Naive thymus-derived CD4-positive, alpha-beta T cell (primary cell): ENCODE measurements at places on chromosomes 5 and 9. TPM values are rescaled to one million over a fixed set of nuclear protein-coding genes. Genes with fewer than 3 reads are reported as not detected.

Gene PCDH1
- 3.2 TPM for total RNA-seq

Gene CDC25C
- 8.6 and 9.8 TPM in 2 replicates for total RNA-seq

Gene NIPAL4
- 1.2 TPM for total RNA-seq

Gene SGCD
- total RNA-seq, result 0.32 TPM

Gene TMEM174
- total RNA-seq, result not detected

Gene ADGRV1
- not detected for total RNA-seq

Gene PWWP2A
- total RNA-seq, result 42.5 TPM

Gene LEAP2
- total RNA-seq, result 0.91 TPM

Gene ZNF366
- 0.19 TPM for total RNA-seq

Gene C1QTNF2
- total RNA-seq, result not detected

Gene PCDHA11
- total RNA-seq, result not detected

GRCh38 chr9:35537913-35538312, 48.0 kb downstream of the RUSC2 start:
- no peak overlapping the region for H3K4me3 ChIP-seq
- no peaks in the 10 kb centered on the region for H3K4me1 ChIP-seq
- H3K27me3 ChIP-seq, result no peaks in the 10 kb centered on the region
- no peaks in the 10 kb centered on the region for H3K36me3 ChIP-seq
- DNase-seq, result no peak
- no peak overlapping the region for H3K27ac ChIP-seq

- no peaks in the 10 kb centered on the region for H3K27me3 ChIP-seq
- H3K36me3 ChIP-seq, result no peaks in the 10 kb centered on the region
- no peak overlapping the region for H3K4me3 ChIP-seq
- DNase-seq, result no peak
These were observed 33.0 kb upstream of the ZBED3 start for GRCh38 chr5:77120086-77120485.

- no peak overlapping the region for H3K4me3 ChIP-seq
- H3K27ac ChIP-seq, result peak overlapping the region; percentile 81
- peaks cover 84% of the 10 kb centered on the region for H3K4me1 ChIP-seq
- H3K36me3 ChIP-seq, result peaks cover 31% of the 10 kb centered on the region
These were observed 15.4 kb downstream of the ITK start for GRCh38 chr5:157196045-157196444.

DNA sequence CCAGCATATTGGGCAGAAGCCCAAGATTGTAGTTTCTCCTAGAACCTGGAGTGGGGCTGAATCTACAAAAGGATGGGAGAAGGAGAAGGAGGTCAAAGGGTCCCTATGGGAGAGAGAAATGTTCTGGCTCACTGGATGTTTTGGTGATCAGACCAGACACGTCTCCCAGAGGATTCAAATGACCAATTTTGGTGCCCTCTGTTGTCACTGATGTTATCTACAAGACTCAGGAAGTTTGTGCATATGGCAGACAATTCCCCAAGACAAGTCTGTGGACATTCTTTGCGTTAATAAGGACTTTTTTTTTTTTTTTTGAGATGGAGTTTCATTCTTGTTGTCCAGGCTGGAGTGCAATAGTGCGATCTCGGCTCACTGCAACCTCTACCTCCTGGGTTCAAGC, 137.2 kb upstream of the SMARCA2 start:
- H3K4me3 ChIP-seq, result no peak overlapping the region
- DNase-seq, result no peak
- no peaks in the 10 kb centered on the region for H3K36me3 ChIP-seq
- no peaks in the 10 kb centered on the region for H3K4me1 ChIP-seq
- H3K27me3 ChIP-seq, result no peaks in the 10 kb centered on the region

DNA sequence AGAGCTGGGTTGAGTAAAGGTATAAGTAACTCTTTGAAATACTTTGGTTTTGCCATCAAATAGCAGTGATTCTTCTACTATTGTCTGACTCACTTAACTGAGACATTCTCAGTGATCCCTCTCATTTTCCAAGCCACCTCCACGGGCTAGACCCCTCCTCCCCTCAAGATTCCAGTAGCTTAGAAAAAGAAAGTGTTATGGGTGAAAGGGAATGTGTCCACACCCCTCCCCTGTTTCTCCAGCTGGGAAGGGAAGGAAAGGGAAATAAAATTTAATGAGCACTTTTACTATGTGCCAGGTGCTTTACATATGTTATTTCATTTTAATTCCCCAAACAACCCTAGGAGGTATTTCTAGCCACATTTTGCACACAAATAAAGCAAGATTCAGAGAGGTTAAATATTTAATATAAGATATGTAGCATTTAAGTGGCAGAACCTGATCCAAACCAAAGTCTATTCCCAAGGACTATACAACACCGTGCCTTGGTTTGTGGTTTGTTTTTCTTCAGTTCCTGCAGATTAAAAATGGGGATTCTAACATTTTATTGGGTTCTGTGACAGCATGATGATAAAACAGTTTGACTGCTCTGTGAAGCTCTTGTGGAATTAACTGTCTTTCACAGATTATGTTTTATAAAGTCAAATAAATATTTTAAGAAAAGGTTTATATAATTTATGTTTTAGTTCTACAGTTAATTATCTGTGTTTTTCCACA, 135.9 kb downstream of the ZSWIM6 start:
- H3K27me3 ChIP-seq, result no peaks in the 10 kb centered on the region
- H3K4me3 ChIP-seq, result no peak overlapping the region
- H3K4me1 ChIP-seq, result no peaks in the 10 kb centered on the region

DNA sequence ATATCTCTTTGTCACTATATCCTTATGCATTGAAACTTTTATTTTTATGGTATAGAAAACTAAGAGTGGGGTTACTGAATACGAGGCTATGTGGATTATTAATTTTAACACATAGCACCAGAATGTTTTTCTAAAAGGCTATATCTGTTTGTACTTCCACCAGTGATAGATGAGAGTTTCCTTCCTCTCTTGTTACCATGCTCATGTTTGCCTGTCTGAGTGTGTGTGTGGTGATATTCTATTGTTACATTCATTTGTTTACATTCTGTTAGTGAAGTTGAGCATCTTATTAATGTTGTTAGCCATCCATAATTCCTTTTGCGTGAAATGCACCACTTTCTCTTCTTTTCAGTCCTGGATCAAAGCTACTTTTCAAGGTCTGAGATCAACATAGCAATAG, 54.1 kb upstream of the ALDH1A1 start:
- no peak overlapping the region for H3K4me3 ChIP-seq
- no peak overlapping the region for H3K27ac ChIP-seq
- H3K36me3 ChIP-seq, result no peaks in the 10 kb centered on the region
- DNase-seq, result no peak
- no peaks in the 10 kb centered on the region for H3K4me1 ChIP-seq

GRCh38 chr9:113879911-113880310, 3.8 kb downstream of the ZNF618 start:
- no peaks in the 10 kb centered on the region for H3K36me3 ChIP-seq
- no peak for DNase-seq
- H3K4me1 ChIP-seq, result peaks cover 4% of the 10 kb centered on the region

- no peak overlapping the region for H3K27ac ChIP-seq
- H3K36me3 ChIP-seq, result no peaks in the 10 kb centered on the region
- H3K4me3 ChIP-seq, result no peak overlapping the region
- no peak for DNase-seq
- H3K27me3 ChIP-seq, result no peaks in the 10 kb centered on the region
These were observed 548.8 kb downstream of the CTNND2 start for GRCh38 chr5:11355491-11355890.

- H3K36me3 ChIP-seq, result peaks cover 6% of the 10 kb centered on the region
- H3K27me3 ChIP-seq, result no peaks in the 10 kb centered on the region
- H3K4me3 ChIP-seq, result no peak overlapping the region
- DNase-seq, result no peak
- no peaks in the 10 kb centered on the region for H3K4me1 ChIP-seq
These were observed 32.2 kb downstream of the PCDH1 start for GRCh38 chr5:141846031-141846430.

- H3K36me3 ChIP-seq, result no peaks in the 10 kb centered on the region
- no peak for DNase-seq
- H3K4me1 ChIP-seq, result no peaks in the 10 kb centered on the region
- no peak overlapping the region for H3K4me3 ChIP-seq
- no peak overlapping the region for H3K27ac ChIP-seq
These were observed 247.6 kb upstream of the IRX4 start for GRCh38 chr5:2130361-2130760.

- H3K36me3 ChIP-seq, result no peaks in the 10 kb centered on the region
- H3K27me3 ChIP-seq, result no peaks in the 10 kb centered on the region
- no peak for DNase-seq
- H3K4me1 ChIP-seq, result no peaks in the 10 kb centered on the region
- H3K27ac ChIP-seq, result no peak overlapping the region
These were observed 32.6 kb upstream of the IRX4 start for GRCh38 chr5:1915316-1915715.

- no peak for DNase-seq
- no peak overlapping the region for H3K4me3 ChIP-seq
- peaks cover 3% of the 10 kb centered on the region for H3K4me1 ChIP-seq
- no peaks in the 10 kb centered on the region for H3K27me3 ChIP-seq
- H3K27ac ChIP-seq, result no peak overlapping the region
These were observed 21.9 kb upstream of the KCNMB1 start for GRCh38 chr5:170411100-170411499.

DNA sequence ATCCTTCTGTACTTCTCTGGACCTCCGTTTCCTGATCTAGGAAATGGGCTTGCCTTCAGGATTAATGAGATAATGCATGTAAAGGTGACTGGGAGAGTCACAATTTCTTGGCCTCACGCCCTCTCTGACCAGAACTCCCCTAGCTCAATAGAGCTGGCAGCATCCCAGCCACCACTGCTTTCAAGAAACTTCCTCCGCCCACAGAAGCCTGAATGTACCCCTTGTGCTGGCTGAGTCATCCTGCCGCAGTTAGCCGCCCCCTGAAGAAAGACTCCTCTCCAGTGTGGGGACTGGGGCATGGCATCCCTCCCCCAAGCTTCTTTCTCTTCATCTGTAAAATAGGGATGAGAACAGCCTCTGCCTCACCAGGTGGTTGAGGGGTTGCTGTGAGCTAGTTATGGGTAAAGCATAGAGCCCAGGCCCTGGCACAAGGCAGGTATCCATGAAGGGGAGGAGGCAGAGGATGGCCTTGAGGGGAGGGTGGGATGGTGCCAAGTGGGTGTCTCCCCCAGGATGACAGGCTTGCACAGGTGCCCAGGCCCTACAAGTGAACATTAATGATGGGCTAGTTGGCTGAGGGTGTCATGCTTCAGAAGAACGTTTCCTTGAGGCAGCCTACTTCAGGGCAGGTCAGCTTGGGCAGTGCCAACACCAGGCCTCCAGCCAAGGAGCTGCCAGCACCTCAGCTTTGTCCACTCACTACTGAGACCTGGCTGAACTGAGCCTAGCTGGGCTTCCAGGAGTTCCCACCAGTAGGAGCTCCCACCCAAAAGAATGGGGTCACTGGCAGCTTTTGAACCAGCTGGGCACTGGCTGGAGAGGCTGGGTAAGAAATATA, 3.4 kb downstream of the PDLIM4 start:
- H3K4me1 ChIP-seq, result no peaks in the 10 kb centered on the region
- no peak overlapping the region for H3K4me3 ChIP-seq
- no peak for DNase-seq
- no peaks in the 10 kb centered on the region for H3K27me3 ChIP-seq

GRCh38 chr5:54754878-54755277, 230.5 kb downstream of the ESM1 start:
- H3K36me3 ChIP-seq, result no peaks in the 10 kb centered on the region
- H3K4me1 ChIP-seq, result peaks cover 15% of the 10 kb centered on the region
- DNase-seq, result no peak
- no peak overlapping the region for H3K27ac ChIP-seq

DNA sequence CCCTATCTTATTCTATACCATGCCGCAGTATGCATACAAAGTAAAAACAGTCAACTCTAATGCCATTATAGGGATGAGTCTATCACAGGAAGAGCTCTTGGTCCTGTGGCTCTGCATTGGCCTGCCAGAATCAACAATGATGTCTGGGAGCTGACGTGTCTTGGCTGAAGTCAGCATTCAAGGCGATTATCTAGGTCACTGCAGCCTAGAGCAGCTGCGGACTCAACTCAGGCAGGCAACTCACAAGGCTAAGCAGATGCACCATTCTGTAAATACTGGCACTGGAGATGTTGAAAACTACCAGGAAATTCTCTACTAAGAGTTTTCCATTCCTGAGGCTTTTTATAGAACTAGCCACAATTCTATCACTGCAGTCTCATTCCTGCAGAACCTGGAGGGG, 13.3 kb downstream of the SPATA9 start:
- H3K27ac ChIP-seq, result no peak overlapping the region
- DNase-seq, result no peak
- no peaks in the 10 kb centered on the region for H3K4me1 ChIP-seq
- no peaks in the 10 kb centered on the region for H3K36me3 ChIP-seq
- H3K27me3 ChIP-seq, result no peaks in the 10 kb centered on the region
- H3K4me3 ChIP-seq, result no peak overlapping the region

GRCh38 chr5:178454821-178455479, 135.2 kb downstream of the COL23A1 start:
- H3K27ac ChIP-seq, result no peak overlapping the region
- no peaks in the 10 kb centered on the region for H3K27me3 ChIP-seq
- H3K4me1 ChIP-seq, result no peaks in the 10 kb centered on the region
- no peak for DNase-seq

- H3K36me3 ChIP-seq, result no peaks in the 10 kb centered on the region
- H3K27ac ChIP-seq, result peak overlapping the region; percentile 95
- no peaks in the 10 kb centered on the region for H3K27me3 ChIP-seq
- peak overlapping the region; percentile 92 for H3K4me3 ChIP-seq
- peaks cover 24% of the 10 kb centered on the region for H3K4me1 ChIP-seq
These were observed 1.0 kb downstream of the LRRC8A start for GRCh38 chr9:128882677-128883603.
